ENCODE measurements at places on chromosomes 5 and 9. TPM values are rescaled to one million over a fixed set of nuclear protein-coding genes. Genes with fewer than 3 reads are reported as not detected.

DNA sequence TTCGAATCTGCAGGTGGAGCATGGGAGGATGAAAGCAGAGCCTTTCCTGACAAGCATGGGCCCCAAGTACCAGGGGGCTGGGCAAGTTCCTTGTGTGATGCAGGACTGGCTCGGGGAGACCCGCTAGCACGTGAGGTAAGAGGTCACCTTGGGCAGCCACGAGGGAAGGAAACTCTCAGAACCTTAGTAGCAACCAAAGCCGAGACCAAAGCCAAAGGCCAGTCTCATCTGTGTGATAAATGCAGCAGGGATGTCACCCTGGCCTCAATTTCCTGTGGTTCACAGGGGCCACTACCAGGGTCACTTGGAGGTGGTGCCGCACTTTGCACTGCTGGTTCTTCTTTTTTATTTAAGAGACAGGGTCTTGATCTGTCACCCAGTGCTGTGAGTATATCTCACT is 39.5 kb downstream of the PRRT1B start:
- peak overlapping the region; percentile 87 for H3K27ac ChIP-seq
- DNase-seq = no peak
- peaks cover 37% of the 10 kb centered on the region for H3K36me3 ChIP-seq

DNA sequence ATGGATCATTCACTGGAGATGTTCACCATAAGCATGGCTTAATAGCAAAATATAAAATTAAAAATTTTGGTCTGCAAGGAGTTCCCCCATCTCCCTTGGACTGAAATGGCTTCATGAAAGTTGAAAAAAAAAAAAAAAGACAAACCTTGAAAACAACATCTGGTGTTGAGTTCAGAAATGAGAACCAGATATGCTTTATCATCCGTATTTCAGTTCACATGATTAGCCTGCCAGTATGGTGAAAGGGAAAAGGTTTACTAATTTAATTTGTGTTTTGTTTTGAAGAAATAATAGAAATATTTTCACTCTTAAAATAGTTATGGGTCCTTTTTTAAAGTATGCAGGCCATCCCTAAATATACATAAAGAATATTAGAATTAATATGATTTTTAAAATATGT is 67.8 kb downstream of the TMEM167A start:
- no peak overlapping the region for H3K4me3 ChIP-seq
- H3K27ac ChIP-seq = no peak overlapping the region
- H3K27me3 ChIP-seq = no peaks in the 10 kb centered on the region
- no peaks in the 10 kb centered on the region for H3K4me1 ChIP-seq
- peaks cover 2% of the 10 kb centered on the region for H3K36me3 ChIP-seq
- no peak for DNase-seq

HNRNPA0 gene
- 18.9 TPM for total RNA-seq

SLC25A2 gene
- total RNA-seq = 0.30 TPM

NINJ1 gene
- 108 TPM for total RNA-seq

- peak overlapping the region; percentile 73 for H3K27ac ChIP-seq
- H3K4me3 ChIP-seq = peak overlapping the region; percentile 88
- no peak for DNase-seq
- H3K4me1 ChIP-seq = peaks cover 33% of the 10 kb centered on the region
- H3K27me3 ChIP-seq = peaks cover 12% of the 10 kb centered on the region
- peaks cover 11% of the 10 kb centered on the region for H3K36me3 ChIP-seq
Measured at GRCh38 chr9:99818500-99818899, 3.2 kb upstream of the NR4A3 start.

- no peak overlapping the region for H3K4me3 ChIP-seq
- peaks cover 2% of the 10 kb centered on the region for H3K27me3 ChIP-seq
- H3K4me1 ChIP-seq = peaks cover 8% of the 10 kb centered on the region
- no peak for DNase-seq
- no peak overlapping the region for H3K27ac ChIP-seq
Measured at GRCh38 chr5:107469485-107470294, 201.0 kb downstream of the EFNA5 start.

- H3K36me3 ChIP-seq = no peaks in the 10 kb centered on the region
- no peaks in the 10 kb centered on the region for H3K4me1 ChIP-seq
- H3K27ac ChIP-seq = no peak overlapping the region
- no peaks in the 10 kb centered on the region for H3K27me3 ChIP-seq
- H3K4me3 ChIP-seq = no peak overlapping the region
Measured at GRCh38 chr5:167514461-167514860, 777.0 kb upstream of the WWC1 start.

ITGA1 gene
- 3.9 TPM for total RNA-seq

- no peaks in the 10 kb centered on the region for H3K4me1 ChIP-seq
- DNase-seq = no peak
- H3K27me3 ChIP-seq = no peaks in the 10 kb centered on the region
- no peaks in the 10 kb centered on the region for H3K36me3 ChIP-seq
- H3K27ac ChIP-seq = no peak overlapping the region
Measured at GRCh38 chr9:18928711-18929110, 104.3 kb downstream of the SAXO1 start.

- peaks cover 16% of the 10 kb centered on the region for H3K4me1 ChIP-seq
- H3K36me3 ChIP-seq = no peaks in the 10 kb centered on the region
- H3K27me3 ChIP-seq = peaks cover 31% of the 10 kb centered on the region
- H3K27ac ChIP-seq = no peak overlapping the region
Measured at GRCh38 chr5:132816554-132816953, 3.5 kb downstream of the SOWAHA start.

LHX3 gene
- not detected for total RNA-seq

- DNase-seq = no peak
- no peaks in the 10 kb centered on the region for H3K36me3 ChIP-seq
- H3K27ac ChIP-seq = no peak overlapping the region
- no peak overlapping the region for H3K4me3 ChIP-seq
- H3K4me1 ChIP-seq = no peaks in the 10 kb centered on the region
- peaks cover 2% of the 10 kb centered on the region for H3K27me3 ChIP-seq
Measured at GRCh38 chr5:136309932-136310598, 55.3 kb downstream of the TRPC7 start.

GRCh38 chr5:72300590-72301339 is 19.3 kb downstream of the MRPS27 start:
- H3K36me3 ChIP-seq = peaks cover 42% of the 10 kb centered on the region
- no peak for DNase-seq
- peaks cover 22% of the 10 kb centered on the region for H3K4me1 ChIP-seq
- H3K4me3 ChIP-seq = no peak overlapping the region

GRCh38 chr9:125631391-125632085 is 75.5 kb downstream of the MAPKAP1 start:
- H3K4me3 ChIP-seq = no peak overlapping the region
- peak overlapping the region; percentile 26 for H3K27ac ChIP-seq
- H3K36me3 ChIP-seq = peaks cover 2% of the 10 kb centered on the region
- H3K27me3 ChIP-seq = no peaks in the 10 kb centered on the region

- H3K4me1 ChIP-seq = peaks cover 16% of the 10 kb centered on the region
- no peak overlapping the region for H3K4me3 ChIP-seq
- H3K27me3 ChIP-seq = no peaks in the 10 kb centered on the region
- H3K36me3 ChIP-seq = peaks cover 17% of the 10 kb centered on the region
Measured at GRCh38 chr5:140240987-140241706, 61.8 kb downstream of the PFDN1 start.

GRCh38 chr5:155699385-155699784 is 627.6 kb upstream of the SGCD start:
- DNase-seq = no peak
- H3K4me3 ChIP-seq = no peak overlapping the region
- H3K4me1 ChIP-seq = no peaks in the 10 kb centered on the region
- no peak overlapping the region for H3K27ac ChIP-seq
- no peaks in the 10 kb centered on the region for H3K27me3 ChIP-seq
- H3K36me3 ChIP-seq = no peaks in the 10 kb centered on the region

PCSK5 gene
- 3.0 TPM for total RNA-seq

DNA sequence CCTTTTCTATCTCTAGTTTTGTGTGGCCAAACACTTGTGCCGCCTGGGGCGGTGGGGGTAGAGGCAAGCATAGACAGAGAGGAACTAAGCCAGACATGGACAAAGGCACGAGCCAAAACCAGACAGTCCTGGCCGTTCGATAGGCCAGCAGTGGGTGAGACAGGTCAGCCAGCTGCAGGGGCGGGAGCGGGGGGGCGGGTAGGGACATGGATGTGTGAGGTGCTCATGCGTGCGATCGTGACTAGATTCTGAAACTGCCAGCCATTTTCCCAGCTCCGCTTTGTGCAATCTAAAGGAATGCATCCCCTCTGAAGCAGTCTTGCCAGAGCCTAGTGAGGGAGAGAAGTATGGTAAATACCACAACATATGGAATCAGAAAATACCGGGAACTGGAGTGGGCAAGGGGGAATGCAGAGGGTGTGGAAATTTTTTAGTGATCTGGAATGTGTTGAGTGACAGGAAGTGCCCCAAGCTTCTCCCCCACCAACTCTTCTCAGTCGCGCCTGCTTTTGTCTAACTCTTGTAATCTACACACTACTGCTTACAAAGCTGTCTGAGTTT is 111.9 kb downstream of the NR6A1 start:
- H3K27me3 ChIP-seq = peaks cover 2% of the 10 kb centered on the region
- DNase-seq = peak; percentile 72
- H3K4me1 ChIP-seq = peaks cover 15% of the 10 kb centered on the region
- peak overlapping the region; percentile 95 for H3K4me3 ChIP-seq
- H3K27ac ChIP-seq = peak overlapping the region; percentile 97

- no peaks in the 10 kb centered on the region for H3K36me3 ChIP-seq
- DNase-seq = no peak
- peaks cover 43% of the 10 kb centered on the region for H3K27me3 ChIP-seq
Measured at GRCh38 chr5:147448766-147449165, 61.1 kb downstream of the DPYSL3 start.

Data from activated CD4-positive, alpha-beta T cell treated with anti-CD3 and anti-CD28 coated beads for 36 hours (primary cell).